ENCODE measurements at places on chromosomes 4 and X. TPM values are rescaled to one million over a fixed set of nuclear protein-coding genes. Genes with fewer than 3 reads are reported as not detected.

DNA sequence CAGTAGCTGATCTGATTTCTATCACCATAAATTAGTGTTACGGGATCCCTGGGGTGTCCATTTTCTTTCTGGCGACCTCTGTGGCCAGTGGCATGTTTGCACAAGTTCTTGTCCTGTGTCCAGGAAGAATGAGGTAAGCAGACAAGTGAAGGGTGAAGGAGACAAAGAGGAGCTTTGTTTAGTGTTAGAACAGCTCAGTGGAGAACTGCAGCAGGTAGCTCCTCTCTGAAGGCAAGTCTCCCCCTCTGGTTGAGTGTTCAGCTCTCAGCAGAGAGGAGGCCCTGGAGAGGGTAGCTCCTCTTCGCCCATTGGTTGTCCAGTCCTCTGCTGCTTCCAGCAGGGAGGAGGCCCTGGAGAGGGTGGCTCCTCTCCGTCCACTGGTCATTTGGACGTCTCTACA lies 47.2 kb downstream of the DMP1 start:
- no peak for DNase-seq

DNA sequence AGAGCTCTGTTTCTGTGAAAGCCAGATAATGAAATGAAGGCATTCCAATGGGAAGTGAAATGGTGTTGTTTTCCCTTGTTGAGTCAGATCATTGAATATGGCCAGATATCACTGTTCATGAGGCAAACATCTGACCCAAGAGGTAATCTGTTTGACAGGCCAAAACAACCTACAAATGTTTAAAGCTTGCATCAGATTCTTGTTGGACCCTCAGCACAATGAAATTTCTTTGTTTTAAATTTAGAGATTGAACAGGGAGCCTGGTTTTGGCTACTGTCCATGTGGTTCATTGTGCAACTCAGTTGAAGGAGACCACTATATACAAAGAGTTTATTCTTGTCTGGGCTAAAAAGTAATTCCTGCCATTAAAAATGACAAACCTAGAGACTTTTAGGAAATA lies 159.1 kb downstream of the AFF2 start:
- DNase-seq, result no peak

GRCh38 chr4:127936974-127937373 lies 28.0 kb downstream of the MFSD8 start:
- no peak for DNase-seq

- DNase-seq, result no peak
Measured at GRCh38 chrX:130878350-130879341, 24.4 kb downstream of the ENOX2 start.

- DNase-seq, result no peak
Measured at GRCh38 chr4:43331226-43332051, 438.9 kb downstream of the GRXCR1 start.

- DNase-seq, result no peak
Measured at GRCh38 chr4:159283696-159284095, 180.8 kb downstream of the RAPGEF2 start.

DNA sequence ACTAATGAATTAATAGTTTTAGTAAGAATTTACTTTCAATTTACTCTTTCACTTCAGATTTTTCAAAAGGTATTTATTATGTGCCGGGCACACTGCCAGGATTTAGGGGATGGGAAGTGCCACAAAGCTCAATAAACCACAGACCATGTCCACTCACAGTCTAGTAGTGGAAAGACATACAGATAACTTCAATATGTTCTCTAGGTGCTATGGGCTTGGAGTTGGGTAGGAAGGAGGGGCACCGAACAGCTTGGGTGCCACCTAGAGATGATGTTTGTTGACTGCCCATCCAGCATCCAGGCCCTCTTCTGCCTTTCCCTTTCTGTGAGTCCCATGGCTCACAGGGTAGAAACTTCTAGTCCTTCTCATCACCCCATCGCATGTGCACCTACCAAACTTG lies 17.8 kb downstream of the MFAP3L start:
- no peak for DNase-seq

GRCh38 chrX:19392078-19392477 lies 48.4 kb downstream of the PDHA1 start:
- no peak for DNase-seq

GRCh38 chrX:12241026-12241425 lies 102.8 kb downstream of the FRMPD4 start:
- no peak for DNase-seq

The PROM1 gene
- polyA plus RNA-seq, result 44.6 TPM

The SLC6A8 gene
- polyA plus RNA-seq, result 43.1 TPM

The TLR7 gene
- 1.9 TPM for polyA plus RNA-seq
